ENCODE measurements at places on chromosomes 5 and 9.

DNA sequence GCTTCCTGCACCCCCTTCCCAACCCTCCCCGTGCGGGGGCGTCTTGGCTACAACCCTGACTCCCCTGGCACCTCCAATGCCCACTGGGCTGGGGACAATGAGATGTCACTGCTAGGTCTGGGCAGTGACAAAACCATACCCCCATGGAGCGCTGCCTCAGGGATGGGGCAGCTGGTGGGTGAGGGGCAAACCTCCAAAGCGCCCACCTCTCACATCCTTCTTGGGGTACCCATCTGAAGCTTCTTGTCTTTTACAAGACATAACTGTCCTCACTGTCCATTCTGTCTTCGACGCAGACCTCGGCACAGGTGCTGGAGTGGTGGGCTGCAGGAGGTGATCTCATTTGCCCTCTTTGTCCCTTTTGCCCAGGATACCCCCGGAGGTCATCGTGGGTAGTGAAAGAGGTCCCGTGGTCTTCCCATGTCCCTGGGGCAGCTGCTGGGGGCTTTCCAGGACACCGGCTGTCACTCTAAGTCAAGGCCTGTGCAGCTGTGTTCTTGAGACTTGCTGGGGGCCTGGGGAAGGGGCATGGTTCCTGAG is 27.8 kb upstream of the CSF1R start:
- no peak for DNase-seq

DNA sequence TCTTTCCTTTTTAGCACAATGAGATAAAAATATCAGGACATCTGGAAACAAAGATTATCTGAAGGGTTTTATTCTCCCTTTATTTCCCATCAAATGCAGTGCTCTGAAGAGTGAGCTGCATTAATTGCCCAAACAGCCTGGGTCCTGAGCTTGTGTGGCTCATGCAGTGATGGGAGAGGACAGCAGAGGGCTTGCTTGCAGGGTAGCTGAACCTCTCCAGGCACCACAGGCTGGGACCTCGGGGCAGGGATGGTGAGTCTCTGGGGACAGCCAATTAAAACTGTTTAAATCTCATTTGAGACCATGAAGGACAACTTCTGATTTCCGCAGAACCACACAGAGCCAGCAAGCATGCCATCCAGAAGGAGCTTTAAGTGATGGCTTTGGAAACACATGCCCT is 71.2 kb downstream of the PLAC8L1 start:
- DNase-seq, result no peak

GRCh38 chr9:113511856-113512761 is 48.6 kb downstream of the RGS3 start:
- DNase-seq, result peak; percentile 47

GRCh38 chr5:80962630-80963520 is 2.7 kb downstream of the RASGRF2 start:
- DNase-seq, result no peak

- no peak for DNase-seq
Observed at GRCh38 chr9:109538346-109538745, 40.2 kb upstream of the PTPN3 start.

- no peak for DNase-seq
Observed at GRCh38 chr9:16316911-16317817, 553.3 kb downstream of the BNC2 start.

GRCh38 chr9:129869585-129870501 is 34.6 kb downstream of the USP20 start:
- no peak for DNase-seq

DNA sequence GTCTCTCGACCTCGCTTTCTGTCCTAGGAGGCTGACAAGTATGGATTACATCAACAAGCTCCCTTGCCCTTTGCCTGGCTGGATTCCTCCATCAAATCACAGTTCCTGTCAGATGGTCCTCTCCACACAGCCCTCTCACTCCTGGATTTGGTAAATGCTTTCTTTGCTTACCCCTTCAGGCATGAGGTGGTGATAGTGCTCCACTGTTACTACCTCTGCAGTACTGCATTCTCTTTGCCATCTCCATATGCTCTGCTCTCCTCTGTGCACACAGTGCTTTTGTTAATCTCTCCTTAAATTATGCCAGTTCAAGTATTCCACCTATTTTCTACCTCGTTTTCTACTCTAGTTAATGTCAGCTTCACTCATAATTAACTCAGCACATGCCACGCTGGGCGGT is 279.2 kb downstream of the DMAC1 start:
- DNase-seq, result no peak

- DNase-seq, result no peak
Observed at GRCh38 chr5:173932695-173933139, 44.6 kb downstream of the CPEB4 start.

DNA sequence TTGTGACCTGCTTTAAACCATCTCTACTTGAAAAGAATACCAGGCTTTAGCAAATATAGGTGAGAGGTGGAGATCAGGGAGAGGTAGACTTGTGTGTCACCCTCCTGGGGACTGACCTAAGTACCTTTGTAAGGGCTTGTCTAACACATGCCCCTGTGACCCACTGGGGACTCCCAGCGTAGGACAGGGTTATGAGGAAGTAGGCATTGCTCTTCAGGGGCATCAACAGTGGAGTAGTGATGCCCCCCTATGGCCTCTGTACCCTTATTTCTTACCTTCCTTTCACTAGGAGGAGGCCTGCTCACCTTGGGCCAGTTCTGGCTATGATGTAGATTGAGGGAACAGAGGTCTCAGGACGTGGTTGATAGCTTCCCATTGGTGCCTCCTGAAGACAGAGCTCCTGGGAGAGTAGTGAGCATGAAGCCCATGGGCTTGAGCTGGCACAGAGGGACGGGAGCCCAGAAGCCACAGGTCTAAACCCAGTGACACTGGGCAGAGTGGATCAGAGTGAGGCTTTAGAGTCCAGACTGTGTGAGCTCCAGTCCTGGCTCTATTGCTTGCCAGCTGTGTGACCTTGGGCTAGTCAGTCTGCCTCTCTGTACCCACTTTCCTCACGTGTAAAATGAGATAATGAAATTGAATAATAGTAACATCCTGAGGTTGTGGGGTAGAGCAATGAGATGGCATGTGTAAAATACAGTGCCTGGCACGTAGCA is 191.7 kb downstream of the AOPEP start:
- DNase-seq, result no peak

DNA sequence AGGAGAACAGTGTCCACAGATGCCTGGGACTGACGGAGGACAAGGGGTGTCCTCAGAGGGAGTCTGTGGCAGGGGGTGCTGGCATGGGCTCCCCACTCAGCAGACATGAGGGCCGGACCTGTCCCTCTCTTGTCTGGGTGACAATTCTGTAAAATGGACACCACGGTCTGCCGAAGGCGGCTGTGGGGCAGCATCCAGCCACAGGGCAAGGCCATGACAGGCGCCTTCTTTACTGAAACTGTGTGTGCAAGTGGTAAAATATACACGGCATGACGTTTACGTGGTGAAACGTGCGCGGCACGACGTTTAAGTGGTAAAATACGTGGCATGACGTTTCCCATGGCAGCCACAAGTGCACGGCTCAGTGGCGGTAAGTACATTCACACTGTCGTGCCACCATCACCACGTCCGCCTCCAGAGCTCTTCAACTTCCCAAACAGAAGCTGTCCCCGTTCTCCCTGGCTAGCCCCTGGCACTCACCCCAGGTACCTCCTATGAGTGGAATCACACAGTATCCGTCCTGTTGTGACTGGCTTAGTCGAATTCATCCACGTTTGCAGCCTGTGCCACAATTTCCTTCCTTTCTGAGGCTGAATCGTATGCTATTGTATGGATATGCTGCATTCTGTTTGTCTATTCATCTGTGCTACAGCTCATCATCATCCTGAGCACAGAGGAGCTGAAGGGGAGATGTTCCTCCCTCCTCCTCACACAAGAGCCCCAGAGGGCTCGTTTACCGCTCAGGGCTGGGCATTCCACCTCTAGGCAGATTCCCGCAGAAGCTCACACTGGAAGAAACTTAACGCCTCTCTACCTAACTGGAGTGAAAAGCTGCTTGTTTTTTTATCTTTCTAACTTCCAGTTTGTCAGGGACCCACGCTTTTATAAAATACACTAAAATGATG is 52.5 kb downstream of the COL23A1 start:
- DNase-seq, result no peak

GRCh38 chr5:112546946-112547592 is 128.0 kb upstream of the EPB41L4A start:
- DNase-seq, result no peak

DNA sequence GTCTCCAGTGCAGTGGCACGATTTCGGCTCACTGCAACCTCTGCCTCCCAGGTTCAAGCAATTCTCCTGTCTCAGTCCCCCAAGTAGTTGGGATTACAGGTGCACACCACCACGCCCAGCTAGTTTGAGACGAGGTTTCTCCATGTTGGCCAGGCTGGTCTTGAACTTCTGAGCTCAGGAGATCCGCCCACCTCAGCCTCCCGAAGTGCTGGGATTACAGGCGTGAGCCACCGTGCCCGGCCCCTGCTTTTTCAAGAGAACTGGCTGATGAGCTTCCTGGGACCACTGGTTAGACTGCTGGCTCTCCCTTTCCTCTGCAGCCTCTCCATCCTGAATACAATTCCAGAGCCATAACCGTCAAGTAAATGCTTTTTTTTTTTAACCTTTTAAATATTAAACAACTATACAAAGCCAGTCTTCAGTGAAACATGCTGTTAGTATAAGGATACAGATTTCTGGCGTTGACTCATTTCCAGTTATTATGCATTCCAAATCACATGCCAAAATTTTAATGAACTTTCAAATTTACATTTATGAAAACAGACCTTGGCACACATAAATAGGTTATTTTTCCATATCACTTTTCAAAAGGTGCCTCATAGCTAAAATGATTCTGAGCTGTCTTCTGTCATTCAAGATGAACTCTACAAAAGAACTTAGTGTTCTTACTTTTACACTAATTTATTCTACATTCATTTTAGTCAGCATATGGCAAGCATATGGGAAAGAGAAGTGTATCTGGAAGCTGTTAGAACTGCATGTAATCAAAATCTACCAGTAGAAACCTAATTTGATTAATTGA is 116.0 kb downstream of the MLLT3 start:
- no peak for DNase-seq

GRCh38 chr5:1724822-1725602 is 74.6 kb downstream of the MRPL36 start:
- DNase-seq, result no peak

DNA sequence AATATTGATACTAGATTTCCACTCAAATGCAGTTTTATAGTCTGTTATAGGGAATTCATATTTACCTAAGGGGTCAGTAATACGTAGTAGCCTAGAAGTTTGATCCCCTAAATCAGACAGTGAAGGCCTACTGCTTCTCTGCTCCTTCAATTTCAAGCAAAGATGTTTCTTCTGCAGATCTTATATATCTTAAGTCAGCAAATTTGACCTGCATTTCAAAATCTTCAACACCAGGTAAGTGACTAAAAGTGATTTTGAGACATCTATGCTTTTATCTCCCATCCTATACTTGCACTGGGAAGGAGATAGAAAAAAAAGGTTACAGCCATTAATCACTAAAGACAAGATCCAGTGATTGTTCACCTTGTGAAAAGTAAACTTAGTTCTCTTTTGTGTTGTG is 363.9 kb downstream of the PTPRD start:
- no peak for DNase-seq

DNA sequence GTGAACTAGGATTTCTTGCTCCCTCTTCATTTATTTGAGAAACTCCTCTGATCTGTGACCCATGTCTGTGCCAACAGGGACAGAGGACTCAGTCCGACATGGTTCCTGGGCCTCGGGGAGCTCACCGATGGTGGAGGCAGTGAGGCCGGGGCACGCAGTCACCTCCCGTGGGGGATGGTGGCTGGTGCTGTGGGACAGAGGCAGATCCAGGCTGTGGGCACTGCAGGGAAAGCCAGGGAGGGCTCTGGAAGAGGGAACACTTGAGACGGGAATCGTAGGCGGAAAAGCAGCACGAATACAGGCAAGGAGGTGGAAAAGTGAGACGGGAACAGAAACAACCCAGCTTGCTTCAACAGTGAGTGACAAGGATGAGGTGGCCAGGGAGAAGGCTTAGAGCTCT is 127.8 kb downstream of the GABBR2 start:
- no peak for DNase-seq

DNA sequence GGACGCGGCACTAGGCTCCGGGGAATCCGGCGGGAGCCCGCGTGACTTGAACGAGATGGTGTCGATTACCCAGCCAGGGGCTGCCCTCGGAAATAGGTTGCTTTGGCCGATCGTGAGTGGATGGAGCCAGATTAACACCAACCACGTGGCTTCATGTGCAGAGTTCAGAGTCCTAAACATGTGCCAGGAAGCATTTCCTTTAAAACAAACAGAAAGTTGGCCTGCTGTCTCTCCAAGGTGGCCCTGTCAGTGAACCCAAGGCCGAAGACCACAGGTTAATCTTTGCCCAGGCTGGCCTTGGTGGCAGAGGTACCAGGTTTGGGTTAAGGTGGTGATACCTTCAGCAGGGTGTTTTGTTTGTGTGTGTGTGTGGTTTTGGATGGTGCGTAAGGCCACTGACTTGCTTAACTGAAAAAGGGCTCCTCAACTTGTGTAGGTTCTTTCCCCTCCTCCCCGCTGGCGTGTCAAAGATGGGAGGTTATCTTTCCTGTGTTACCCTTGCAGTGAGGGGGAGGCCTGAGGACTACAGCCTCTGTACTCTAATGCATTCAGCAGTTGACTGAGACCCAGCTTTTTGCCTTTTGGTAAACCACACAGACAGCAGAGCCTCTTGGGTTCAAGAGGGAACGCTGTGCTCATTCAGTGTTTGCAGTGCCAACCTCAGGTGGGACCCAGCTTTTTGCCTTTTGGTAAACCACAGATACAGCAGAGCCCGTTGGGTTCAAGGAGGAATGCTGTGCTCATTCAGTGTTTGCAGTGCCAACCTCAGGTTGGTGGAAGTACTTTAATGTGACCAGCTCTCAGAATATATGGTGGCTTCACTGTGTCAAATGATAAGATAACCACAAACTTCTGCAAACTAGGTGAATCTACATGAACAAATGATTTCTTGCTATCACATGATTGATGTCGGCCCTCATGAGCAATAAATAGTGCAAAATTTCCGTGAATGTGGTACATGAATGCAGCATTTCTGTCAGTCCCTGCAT is 1.4 kb downstream of the IQGAP2 start:
- peak; percentile 35 for DNase-seq

GRCh38 chr5:154176181-154176580 is 14.4 kb upstream of the GALNT10 start:
- DNase-seq, result no peak

DNA sequence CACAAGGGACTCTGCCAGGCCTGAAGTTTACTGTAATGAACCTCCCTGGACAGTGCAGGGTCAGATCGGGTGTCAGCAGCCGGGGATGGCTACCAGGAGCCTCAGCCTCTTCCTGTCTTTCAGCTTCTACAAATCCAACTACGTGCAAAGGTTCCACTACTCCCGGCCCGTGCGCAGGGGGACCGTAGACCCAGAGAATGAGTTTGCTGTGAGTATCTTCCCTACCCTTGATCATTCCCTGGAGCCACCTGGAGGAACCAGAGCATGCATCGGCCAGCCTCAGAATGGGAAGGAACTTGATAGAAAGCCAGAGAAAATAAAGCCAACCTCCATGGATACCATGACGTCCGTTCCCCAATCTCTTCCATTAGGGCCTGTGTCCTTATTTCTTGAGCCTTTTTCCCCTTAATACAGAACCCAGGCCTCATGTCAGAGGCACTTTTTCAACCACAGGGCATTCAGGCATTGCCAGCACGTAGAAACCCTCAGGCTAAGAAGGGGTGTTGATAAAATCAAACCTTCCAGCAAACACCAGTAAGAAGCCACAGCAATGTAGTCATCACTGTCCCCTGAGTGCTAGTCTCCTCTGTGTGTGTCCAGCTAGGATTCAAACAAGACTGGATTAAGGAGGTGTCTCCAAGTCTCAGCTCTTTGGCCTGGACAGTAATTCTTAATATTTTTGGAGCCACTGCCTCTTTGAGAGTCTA is 49.0 kb upstream of the FOXI1 start:
- DNase-seq, result no peak

GRCh38 chr5:6703806-6704205 is 9.4 kb upstream of the TENT4A start:
- DNase-seq, result no peak

GRCh38 chr5:115480271-115480670 is 64.3 kb downstream of the FEM1C start:
- DNase-seq, result no peak
